Neural progenitor cell (in vitro differentiated cells): ENCODE measurements at places on chromosomes 2 and 18.
A peak's percentile ranks its signal among the peaks of the same experiment; 100 is the strongest.

DNA sequence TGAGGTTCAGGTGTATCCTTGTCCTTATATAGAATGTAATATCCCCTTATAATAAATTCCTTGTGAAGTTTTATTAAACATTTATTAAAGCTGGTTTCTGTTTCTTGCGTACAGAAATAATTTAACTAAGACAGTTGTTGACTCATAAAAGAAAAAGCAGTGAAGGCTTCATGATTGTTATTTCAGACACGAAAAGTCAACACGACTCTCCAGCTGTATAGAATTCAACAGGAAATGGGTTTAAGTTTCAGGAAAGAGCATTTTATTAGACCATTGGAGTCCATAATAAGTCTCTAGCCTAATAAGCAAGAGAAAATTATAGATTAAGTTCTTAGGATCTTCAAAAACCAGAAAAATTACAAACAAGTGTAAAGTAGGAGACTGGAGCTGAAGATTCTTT is 62.2 kb downstream of the KCNE4 start:
- no peak for DNase-seq

GRCh38 chr2:50650403-50650810 is 381.5 kb downstream of the NRXN1 start:
- DNase-seq, result peak; percentile 42

DNA sequence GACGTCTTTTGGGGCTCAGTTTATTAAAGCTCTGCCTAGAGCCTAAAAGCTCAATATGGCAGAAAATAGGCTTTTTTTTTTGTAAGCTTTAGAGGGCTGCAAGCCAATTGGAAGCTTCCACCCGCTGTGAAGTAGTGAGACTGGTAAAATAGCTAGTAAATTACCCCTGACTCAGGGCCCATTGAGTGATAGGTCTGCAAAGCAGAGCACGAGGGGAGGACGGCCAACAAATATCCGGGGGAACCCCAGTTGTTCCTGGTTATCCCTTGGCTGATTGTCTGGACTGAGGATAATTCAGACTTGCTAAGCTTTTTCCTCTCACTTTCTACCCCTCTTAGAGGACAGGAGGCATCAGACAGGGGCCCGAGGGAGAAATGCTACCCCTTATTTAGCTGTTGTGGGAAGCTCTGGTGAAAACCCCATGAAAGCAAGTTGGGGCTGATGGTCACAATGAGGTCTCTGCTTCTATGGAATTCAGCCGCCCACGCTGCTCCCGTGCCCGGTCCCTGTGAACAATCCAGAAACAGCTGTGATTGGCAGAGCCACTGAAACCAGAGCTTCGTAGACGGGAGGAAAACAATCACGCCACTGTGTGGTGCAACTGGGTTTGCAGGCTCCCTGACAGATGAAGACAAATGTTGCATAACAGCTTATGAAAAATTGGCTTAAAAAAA is 141.9 kb upstream of the LGALSL start:
- DNase-seq, result peak; percentile 78

DNA sequence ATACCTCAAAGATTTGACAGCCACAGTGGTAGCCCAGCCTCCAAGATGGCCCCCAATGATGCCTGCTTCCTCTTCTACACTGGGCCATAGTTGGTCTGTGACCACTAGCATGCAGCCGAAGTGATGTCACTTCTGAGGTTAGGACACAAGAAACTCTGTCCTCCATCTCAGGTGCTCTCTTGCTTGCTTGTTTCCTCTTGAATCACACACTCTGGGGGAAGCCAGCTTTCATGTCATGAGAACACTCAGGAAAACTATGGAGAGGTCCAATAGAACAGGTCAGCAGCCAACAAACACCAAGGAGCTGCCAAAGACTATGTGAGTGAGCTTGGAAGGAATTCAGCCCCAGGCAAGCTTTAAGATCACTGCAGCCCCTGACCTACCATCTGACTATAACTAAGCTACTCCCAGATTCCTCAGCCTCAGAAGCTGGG is 3.3 kb upstream of the ADAM17 start:
- DNase-seq, result no peak

DNA sequence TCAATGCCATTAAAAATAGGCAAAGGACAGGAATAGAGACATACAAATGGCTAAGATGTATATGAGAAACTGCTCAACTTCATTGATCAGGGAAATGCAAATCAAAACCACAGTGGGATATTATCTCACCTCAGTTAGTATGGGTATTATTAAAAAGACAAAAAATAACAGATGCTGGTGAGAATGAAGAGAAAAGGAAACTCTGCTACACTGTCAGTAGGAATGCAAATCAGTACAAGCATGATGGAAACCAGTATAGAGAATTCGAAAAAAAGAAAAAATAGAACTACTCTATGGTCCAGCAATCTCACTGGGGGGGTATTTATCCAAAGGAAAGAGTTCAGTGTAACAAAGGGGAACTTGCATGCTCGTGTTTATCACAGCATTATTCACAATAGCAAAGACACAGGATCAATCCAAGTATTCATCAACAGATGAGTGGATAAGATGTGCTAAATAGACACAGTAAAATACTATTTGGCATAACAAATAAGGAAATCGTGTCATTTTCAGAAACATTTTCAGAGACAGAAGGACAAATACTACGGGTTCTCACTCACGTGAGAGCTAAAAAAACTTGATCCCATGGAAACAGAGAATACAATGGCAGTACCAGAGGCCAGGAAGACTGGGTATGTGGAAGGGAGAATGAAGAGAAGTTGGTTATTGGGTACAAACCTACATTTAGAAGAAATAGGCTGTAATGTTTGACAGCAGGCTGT is 60.6 kb downstream of the CCDC74A start:
- DNase-seq, result no peak

DNA sequence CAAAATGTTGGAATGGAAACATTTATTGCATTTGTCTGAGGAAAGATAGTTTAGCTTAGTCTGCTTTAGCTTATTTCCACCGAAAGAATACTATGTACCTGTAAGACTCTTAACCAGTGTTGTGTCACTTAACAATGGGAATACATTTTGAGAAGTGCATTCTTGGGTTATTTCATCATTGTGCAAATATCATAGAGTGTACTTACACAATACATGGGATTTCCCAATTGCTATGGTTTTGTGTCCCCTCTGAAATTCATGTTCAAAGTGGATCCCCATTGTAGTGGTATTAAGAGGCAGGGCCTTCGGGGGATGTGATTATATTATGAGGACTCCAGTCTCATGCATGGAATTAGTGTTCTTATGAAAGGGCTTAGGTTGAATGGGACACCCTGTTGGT is 249.4 kb upstream of the UBE2E3 start:
- DNase-seq, result no peak

- no peak for DNase-seq
Measured at GRCh38 chr2:22947741-22948140, 437.2 kb upstream of the KLHL29 start.

- no peak for DNase-seq
Measured at GRCh38 chr2:206740800-206741199, 22.6 kb upstream of the DYTN start.

GRCh38 chr2:14828968-14829367 is 196.5 kb downstream of the LRATD1 start:
- DNase-seq, result no peak

- no peak for DNase-seq
Measured at GRCh38 chr2:231397011-231397927, 1.8 kb downstream of the B3GNT7 start.

DNA sequence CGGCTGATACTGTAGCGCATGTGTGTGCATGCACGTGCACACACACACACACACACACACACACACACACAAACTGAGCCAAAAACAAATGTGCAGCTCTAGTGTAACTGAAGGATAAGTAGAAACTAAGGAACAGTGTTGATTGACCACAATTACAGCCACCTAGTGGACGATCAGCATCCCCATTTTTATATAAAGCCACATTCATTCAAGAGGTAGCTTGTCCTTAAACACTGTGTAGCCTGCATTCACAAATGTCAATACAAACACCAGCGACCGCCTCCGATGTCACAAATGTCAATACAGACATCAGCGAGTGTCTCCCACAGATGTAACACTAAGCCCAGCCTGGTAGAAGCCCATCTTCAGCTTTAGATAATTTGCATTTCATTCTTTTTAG is 167.4 kb downstream of the PTGR3 start:
- DNase-seq, result no peak

- no peak for DNase-seq
Measured at GRCh38 chr2:144848423-144848822, 328.5 kb upstream of the ZEB2 start.

GRCh38 chr2:160650196-160651118 is 156.8 kb upstream of the RBMS1 start:
- no peak for DNase-seq

DNA sequence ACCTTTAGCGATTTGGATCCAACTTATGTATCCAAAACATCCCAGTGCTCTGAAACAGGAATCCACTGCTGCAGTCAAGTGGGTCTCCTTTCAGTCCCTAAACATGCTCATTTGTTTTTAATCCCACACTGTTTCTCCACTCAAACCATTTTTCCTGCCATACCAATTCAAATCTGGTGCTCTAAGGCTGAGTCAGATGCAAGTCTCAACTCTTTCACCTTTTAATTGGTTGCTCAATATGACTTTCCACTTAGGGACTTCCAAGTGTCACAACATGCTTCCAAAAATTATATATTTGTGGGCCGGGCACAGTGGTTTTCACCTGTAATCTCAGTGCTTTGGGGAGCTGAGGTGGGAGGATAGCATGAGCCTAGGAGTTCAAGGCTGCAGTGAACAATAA is 113.4 kb upstream of the TANK start:
- DNase-seq, result no peak

- no peak for DNase-seq
Measured at GRCh38 chr2:27270131-27270530, 5.1 kb upstream of the DNAJC5G start.

- DNase-seq, result no peak
Measured at GRCh38 chr18:74139888-74140287, 7.7 kb downstream of the FBXO15 start.

- peak; percentile 38 for DNase-seq
Measured at GRCh38 chr2:127644066-127645025, 1.6 kb upstream of the GPR17 start.

GRCh38 chr18:43116699-43117294 is 1.3 kb upstream of the RIT2 start:
- DNase-seq, result no peak

GRCh38 chr2:221342388-221342787 is 229.7 kb downstream of the EPHA4 start:
- DNase-seq, result no peak

- no peak for DNase-seq
Measured at GRCh38 chr2:16682431-16683118, 16.9 kb upstream of the CYRIA start.

- DNase-seq, result peak; percentile 94
Measured at GRCh38 chr18:48952287-48953103, 1.7 kb upstream of the SMAD7 start.

- no peak for DNase-seq
Measured at GRCh38 chr18:63141778-63142176, 177.8 kb downstream of the BCL2 start.

GRCh38 chr2:239440511-239440959 is 39.7 kb upstream of the HDAC4 start:
- peak; percentile 94 for DNase-seq

DNA sequence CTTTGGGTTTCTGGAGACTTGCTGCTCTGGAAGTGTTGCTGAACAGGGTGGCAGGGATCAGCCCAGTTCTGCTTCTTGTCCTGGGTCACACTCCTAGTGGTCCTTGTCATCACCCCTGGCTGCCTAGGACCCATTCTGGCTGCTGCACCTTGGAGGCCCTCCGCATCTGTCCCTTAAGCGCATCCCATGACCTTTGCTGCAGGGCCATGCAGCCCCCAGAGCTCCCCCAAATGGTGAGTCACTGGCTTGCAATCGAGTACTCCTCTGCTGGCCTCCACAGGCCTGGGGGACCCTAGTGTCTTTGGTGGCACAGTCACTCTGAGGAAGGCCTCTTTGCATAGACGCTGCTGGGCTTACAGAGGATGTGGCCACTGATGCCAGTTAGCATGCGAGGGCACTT is 188.5 kb downstream of the ASB1 start:
- DNase-seq, result no peak

DNA sequence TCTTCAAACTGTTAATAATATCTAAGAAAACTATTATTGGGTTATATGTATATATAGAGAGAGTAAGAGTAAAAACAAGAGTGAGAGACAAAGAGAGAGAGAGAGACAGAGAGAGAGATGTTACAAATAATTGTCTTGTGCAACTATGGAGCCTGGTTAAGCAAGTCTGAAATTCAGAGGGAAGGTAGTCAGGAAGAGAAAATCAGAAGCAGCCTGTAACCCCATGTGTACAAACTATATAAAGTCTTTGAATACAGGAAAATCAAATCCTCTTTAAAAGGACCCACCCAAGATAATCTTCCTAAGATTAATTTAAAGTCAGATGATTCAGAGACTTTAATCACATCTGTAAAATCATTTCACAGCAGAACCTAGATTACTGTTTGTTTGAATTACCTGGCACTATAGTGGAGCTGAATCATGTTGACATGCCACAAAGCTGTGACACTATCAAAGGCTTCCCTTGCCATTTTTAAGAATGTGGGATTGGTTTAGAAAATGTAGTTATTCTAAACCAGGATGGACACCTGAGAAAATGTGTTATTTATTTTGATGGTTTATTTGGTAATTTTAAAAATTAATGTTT is 301.7 kb upstream of the FSIP2 start:
- DNase-seq, result no peak

- no peak for DNase-seq
Measured at GRCh38 chr18:45303026-45303425, 312.2 kb upstream of the SLC14A2 start.

GRCh38 chr2:240195316-240195861 is 54.9 kb upstream of the OTOS start:
- no peak for DNase-seq

DNA sequence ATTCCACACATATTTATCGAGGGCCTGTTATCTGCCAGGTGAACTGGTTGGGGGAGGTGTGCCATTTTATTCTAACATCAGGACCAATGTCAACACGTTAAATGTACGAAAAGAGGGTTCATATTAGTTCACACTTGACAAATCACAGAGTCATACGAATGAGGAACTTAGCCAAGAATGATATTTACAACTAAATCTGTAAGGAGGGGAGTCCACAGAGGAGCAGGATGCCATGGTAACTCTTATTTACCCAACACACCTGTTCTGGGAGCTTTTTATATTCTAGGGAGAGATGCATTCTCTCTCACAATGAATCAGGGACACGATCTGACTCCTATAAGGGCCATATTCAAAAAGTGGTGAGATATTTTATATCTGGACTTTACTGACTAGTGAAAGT is 144.1 kb downstream of the CDC42EP3 start:
- DNase-seq, result no peak
